ENCODE measurements at places on chromosomes 2 and 18. TPM values are rescaled to one million over a fixed set of nuclear protein-coding genes. Genes with fewer than 3 reads are reported as not detected.

DNA sequence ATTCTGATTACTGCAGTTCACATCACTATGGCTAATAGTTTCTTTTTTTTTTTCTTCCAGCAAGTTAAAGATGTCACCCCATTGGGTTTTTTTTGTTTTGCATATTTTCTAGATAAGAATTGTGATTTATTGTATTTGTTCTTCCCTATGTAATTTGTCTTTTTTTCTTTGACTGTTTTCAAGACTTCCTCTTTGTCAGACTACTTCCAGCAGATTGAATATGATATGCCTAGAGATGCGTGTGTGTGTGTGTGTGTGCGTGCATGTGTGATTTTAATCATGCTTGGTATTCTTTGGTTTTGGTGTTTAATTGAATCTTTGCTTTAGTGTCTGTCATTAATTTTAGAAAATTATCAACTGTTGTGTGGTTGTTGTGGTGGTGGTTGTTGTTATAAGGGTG, 166.7 kb upstream of the SLC39A10 start:
- H3K27ac ChIP-seq: no peak overlapping the region
- H3K36me3 ChIP-seq: no peaks in the 10 kb centered on the region
- no peaks in the 10 kb centered on the region for H3K27me3 ChIP-seq
- H3K4me1 ChIP-seq: peaks cover 17% of the 10 kb centered on the region

DNA sequence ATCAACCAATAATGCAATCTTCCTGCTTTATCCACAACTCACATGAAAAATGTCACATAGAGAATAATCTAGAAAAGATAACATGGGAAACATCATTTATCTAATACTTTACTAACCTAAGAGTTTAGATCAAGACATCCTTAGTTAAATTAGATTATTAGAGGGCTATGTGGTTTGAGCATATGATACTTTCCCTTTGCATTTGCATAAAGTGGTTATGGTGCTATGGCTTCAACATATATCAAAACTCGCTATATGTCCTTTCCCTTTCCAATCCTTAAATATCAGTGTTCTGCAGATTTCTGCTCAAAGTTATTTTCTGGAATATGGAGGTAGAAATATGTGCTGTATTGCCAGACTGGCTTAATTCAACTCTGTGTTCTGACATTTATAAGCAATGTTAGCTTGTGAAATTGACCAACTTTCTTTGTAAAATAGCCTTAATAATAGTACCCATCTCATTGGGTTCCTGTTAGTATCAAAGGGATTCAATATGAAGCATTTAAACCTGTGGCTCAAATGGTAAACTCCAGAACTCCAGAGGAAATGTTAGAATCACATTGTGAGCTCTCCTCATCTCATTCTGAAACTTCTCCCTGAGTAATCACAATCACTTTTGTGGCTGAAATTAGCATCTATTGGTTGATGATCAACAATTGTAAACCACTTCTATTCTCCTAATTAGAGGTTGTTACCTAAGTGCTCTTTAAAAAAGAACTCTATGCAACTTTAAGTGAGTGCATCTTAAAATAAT, 1089.9 kb upstream of the SLC39A10 start:
- H3K4me3 ChIP-seq: no peak overlapping the region
- no peaks in the 10 kb centered on the region for H3K27me3 ChIP-seq
- H3K36me3 ChIP-seq: no peaks in the 10 kb centered on the region
- DNase-seq: no peak
- no peak overlapping the region for H3K27ac ChIP-seq

GRCh38 chr2:8957628-8958027, 45.9 kb downstream of the MBOAT2 start:
- H3K27me3 ChIP-seq: no peaks in the 10 kb centered on the region
- H3K36me3 ChIP-seq: peaks cover 36% of the 10 kb centered on the region
- no peak overlapping the region for H3K27ac ChIP-seq
- no peak overlapping the region for H3K4me3 ChIP-seq
- peaks cover 6% of the 10 kb centered on the region for H3K4me1 ChIP-seq

GRCh38 chr18:48124857-48125626, 194.6 kb upstream of the SMAD2 start:
- no peak overlapping the region for H3K4me3 ChIP-seq
- no peak overlapping the region for H3K27ac ChIP-seq
- no peaks in the 10 kb centered on the region for H3K36me3 ChIP-seq
- H3K27me3 ChIP-seq: peaks cover 16% of the 10 kb centered on the region
- no peaks in the 10 kb centered on the region for H3K4me1 ChIP-seq

Gene RBM44
- 0.08 TPM for total RNA-seq

Gene TRIB2
- total RNA-seq: 16.4 TPM

Data from SJSA1 (cell line).